ENCODE measurements at places on chromosomes 16 and 17.
A peak's percentile ranks its signal among the peaks of the same experiment; 100 is the strongest.

DNA sequence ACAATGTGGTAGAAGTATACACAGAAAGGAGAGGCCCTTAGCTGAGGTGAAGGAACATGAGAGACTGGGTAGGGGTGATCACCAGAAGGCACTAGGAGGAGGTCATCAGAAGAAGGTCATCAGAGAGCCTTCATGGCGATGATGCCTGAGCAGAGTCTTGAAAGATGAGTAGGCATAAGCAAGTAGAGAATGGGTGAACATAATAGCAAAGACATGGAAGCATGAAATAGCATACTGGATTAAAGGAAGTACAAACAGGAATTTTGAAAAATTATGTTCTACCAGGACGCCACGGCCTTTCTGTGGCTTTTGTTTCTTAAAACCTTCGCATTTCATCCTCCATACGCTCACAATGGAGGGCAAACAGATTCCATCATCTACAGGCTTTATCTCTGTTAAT lies 2.9 kb downstream of the IKZF3 start:
- DNase-seq: no peak

DNA sequence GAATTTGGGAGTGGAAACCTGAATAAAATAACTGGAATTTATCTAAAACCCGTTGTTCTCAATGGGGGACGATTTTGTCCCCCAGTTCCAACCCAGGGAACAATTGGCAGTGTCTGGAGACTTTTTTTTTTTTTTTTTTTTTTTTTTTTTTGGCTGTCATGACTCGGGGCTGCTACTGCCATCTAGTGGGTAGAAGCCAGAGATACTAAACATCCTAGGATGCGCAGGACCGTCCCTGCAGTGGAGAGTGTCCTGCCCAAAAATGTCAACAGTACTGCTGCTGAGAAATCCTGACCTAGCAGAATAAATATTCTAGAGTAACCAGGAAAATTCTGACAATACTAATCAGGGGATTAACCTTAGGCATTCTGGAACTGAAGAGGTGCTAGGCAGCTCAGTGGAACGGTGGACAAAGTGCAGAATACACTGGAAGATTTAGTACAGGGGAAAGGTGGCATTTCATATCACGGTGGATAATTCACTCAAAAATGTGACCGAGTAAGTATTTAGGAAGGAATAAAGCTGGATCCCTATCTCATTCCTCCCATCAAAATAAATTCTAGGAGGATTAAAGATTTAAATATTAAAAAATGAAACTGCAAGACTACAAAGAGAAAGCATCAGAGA lies 107.6 kb downstream of the SPECC1 start:
- peak; percentile 23 for DNase-seq

DNA sequence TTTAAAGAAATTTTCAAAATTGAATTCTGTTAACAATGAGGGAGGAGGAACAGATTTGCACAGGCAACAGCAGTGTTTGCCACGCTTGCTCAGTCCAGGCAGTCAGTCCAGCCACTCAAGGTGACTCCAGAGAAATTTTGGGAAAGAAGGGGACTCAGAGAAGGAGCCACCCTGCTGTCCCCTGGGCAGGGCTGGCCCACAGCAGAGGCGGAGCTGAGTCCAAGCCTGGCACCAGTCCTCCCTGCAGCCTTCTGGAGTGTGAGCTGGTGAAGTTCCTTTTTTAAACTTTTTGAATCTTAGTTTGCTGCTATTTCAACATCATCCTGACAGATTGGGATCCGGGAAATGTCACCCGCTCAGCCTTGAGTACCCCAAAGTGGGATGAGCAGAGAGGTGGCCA lies 14.5 kb upstream of the SLC47A2 start:
- no peak for DNase-seq

DNA sequence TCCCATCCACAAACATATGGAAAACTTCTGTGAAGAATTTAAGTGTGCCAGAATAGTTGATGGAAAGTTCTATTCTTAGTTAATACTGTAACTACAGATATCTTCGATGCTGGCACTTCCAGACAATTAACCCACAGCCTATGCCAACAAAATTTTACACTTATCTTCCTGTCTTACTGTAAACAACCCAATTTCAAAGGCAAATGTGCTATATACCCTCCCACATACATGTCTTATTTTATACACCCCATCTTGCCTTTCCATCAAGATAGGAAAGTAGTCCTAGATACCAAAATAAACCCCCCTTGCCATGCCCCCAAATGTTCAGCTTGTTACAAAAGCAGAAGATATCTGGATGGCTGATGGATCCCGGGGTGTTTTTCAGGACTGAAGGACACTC lies 306.3 kb downstream of the SLC39A11 start:
- DNase-seq: no peak

GRCh38 chr16:11915114-11915643 lies 577 bp downstream of the GSPT1 start:
- DNase-seq: peak; percentile 60

DNA sequence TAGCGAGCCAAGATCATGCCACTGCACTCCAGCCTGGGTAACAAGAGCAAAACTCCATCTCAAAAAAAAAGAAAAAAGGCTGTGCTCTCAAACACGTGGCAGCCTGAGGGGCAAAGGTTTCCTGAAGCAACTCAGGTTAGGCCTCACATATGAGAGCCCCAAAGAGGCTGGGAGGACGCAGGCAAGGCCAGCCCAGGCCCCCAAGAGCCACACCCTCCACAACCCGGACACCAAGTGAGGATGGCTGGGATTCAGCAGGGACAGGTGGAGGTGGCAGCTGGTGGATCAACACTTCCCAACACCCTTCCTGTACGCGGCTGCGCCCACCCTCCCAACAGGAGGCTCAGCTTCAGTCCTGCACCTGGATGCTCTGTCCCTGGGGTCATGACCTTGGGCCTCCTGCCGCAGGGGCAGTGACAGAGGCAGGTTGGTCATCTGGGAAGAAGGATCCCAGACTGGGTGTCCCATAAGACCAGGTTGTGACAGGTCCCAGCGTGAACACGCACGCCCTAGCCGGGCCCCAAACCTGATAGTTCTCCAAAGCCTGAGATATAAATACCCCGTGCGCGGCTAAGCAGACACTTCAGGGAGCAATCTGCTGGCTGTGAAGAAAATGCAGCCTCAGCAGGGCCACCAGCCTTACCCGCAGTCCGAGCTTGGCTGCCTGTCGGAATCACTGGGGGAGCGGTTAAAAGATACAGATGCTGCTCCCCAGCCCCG lies 78.1 kb downstream of the TIMM22 start:
- DNase-seq: no peak

DNA sequence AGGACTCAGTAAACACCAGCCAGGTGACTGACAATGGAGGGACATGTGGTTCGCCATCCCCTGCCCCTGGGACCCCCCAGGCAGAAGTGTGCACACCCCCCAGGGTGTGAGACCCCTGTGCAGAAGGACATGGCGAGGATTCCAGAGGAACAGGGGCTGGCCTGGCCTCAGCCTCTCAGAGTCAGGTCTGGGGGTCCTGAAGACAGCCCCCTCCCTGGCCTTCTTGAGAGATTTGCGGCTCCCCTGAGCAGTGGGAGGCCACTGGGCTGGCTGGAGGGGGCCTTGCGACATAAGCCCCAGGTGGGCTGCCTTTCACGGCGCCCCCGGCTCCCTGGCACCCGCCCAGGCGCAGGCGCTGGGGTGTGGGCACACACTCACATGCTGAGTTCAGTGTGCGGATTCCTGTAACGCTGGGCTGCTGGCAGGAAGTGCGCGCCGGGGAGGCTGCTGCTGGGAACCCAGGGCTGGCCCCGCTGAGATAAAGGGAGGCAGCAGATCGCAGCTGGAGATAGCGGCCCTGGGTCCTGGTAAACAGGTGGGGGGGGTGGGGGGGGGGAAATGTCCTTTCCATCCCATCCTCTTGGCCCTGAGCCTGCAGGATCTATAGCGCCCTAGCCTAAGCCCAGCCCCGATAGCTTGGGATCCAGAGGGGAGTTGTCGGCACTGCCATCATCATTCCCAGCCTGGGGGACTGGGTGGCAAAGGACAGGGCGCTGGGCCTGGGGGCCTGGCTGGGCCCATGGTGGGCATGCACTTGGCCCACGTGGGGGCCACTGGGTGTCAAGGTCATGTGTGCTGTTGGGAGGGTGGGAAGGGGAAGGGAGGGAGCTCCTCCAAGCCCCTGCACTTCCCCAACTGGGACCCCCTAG lies 27.1 kb downstream of the TMEM235 start:
- DNase-seq: no peak

DNA sequence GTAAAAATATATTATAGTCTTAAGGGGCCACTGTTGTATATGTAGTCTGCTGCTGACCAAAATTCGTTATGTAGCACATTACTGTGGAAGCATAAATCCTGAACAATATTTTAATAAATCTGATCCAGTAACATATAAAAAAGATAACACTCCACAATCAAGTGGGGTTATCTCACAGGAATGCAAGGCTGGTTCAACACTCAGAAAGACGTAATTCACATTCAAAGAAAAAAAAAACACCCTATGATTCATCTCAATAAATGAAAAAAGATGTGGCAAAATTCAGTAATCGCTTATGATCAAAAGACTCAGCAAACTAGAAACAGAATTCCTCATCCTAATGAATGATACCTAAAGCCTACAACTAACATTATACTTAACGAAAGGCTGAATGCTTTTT lies 47.8 kb downstream of the CREBBP start:
- no peak for DNase-seq

- no peak for DNase-seq
These were observed 15.1 kb downstream of the CDH8 start for GRCh38 chr16:62021161-62021581.

- DNase-seq: no peak
These were observed 7.0 kb downstream of the MBTPS1 start for GRCh38 chr16:84109598-84110335.

DNA sequence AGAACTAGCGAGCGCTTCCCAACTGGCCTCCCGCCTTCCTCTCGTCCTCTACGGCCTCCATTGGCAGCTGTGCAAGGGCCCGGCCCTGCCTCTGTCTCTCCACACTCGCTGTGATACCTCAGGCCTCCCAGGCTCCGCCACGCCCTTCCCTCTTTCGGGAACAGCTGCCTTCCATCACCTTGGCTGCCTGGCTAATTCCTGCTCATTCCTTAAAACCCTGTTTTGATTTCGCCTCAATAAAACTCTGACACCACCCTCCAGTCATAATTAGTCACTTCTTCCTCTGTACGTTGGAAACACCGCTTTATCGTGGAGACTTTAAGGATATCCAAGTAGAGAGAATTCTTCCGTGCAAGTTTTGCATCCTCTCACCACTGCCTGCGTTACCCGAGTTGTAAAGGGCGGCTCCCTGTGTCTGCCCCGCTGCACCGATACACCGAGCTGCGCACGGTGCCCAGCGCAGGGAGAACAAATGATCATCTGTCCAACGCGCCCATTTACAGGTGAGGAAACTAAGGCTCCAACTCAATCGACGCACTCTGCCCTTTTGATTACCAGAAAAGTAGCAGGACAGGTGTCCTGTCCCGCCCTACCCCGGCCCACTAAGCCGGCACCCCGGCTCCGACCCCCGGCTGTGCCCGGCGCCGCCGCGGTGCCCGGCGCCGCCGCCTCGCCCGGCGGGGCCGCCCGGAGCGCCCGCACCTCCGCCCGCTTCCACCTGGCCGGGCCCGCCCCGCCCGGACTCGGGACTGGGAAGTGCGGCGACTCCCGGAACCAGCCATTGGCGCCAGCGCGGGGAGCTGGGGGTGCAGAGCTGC lies 139.7 kb downstream of the SEC14L1 start:
- DNase-seq: peak; percentile 70

DNA sequence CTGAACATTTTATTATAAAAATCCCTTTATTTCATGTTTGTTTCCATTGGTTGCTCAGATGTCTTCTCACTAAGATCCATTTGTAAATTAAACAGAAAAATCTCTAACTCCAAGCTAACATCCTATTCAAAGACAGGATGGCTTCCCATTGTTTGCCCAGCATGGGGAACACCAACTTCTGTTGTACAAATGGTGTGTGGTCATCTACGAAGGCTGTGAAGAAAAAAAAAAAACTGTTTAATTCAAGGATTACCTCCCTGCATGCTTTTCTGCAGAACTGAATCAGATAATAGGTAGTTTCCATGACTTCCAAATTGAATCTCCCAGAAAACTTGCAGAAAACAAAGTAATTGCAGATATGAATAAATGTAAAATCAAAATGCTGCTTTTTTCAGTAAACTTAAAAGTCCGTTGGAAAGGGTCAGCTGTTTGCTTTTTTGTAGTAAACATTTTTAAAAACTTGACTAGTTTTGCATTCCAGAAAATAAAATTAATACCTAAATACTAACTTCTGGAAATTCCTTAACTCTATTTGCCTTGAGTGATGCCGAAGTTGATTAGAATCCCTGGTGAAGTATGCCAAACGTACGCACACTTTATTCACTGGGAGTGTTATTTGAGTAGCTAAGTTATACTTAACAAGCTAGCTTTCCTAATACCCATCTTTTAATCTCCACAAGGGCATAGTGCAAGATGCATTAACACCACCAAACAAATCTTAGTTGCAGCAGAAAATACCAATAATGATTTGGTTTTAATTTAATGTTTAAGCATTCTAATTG lies 7.7 kb downstream of the SALL1 start:
- DNase-seq: no peak

- DNase-seq: no peak
These were observed 67.7 kb downstream of the HLF start for GRCh38 chr17:55332296-55333041.

DNA sequence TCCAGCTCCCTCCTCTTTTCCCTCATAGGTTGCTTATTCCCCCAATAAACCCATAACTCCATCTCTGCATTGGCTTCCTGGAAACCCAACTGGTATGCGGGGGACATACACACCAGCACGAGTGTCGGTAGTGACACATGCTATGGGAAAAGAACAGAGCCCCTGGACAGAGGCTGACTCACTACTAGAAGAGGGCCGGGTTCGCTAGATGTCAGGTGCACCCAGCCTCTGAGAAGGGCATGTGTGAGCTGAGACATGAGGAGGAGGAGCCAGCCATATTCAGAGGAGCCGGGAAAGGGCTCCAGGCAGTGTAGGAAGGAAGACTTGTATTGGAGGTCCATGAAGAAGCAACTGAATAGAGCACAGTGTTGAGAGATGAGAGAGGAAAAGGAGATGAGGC lies 241.1 kb downstream of the SOX9 start:
- DNase-seq: no peak

DNA sequence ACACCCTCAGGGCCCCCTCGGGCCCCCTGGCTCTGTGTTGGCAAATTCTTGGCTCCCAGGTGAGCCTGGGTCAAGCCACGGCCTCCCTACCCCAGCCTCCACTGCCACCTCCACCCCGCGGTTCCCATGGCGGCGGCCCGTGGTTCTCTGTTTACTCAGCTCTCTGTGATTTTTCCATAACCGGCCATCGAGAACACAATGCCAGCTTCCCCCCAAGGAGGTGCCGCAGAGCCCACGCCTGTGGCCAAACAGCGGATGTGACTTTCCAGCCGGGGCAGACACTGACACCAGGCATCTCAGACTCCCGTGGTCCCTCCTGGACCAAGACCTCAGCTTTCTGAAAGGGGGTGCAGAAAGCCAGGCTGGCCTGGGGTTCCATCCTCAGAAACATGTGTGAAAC lies 21.6 kb upstream of the ATP2A3 start:
- DNase-seq: no peak

DNA sequence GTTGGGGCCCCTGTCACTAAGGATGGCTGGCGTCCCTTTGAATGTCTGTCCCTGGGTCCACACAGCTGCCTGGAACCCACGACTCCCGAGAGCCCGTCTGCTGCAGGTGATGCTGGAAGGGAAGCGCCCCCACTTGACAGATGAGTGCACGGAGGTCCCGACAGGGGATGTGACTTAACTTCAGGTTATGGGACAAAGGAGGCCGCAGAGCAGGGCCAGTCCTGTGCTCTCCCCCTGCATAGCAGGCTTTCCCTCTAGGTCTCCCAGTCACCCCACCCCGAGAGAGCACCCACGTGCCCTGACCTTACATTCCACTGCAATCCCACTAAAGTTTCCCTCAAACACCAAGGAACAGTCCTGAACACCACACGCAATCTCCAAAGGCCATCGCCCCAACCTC lies 6.0 kb upstream of the RCVRN start:
- DNase-seq: no peak

GRCh38 chr17:13067629-13068303 lies 49.9 kb upstream of the ELAC2 start:
- no peak for DNase-seq
